Dermis blood vessel endothelial cell (primary cell): ENCODE measurements at places on chromosomes 5 and 9. TPM values are rescaled to one million over a fixed set of nuclear protein-coding genes. Genes with fewer than 3 reads are reported as not detected.

The PAEP gene
- total RNA-seq, result not detected in 2 replicates

The THBS4 gene
- total RNA-seq, result 0.28 and 1.4 TPM in 2 replicates

The IFNA13 gene
- not detected in 2 replicates for total RNA-seq

The LCNL1 gene
- not detected in 2 replicates for total RNA-seq

The PCDHGB4 gene
- total RNA-seq, result 11.3 and 14.5 TPM in 2 replicates

The FBP2 gene
- total RNA-seq, result not detected in 2 replicates

The ARRDC1 gene
- 34.2 and 43.1 TPM in 2 replicates for total RNA-seq

The SOX30 gene
- total RNA-seq, result under 0.01 and 0.09 TPM in 2 replicates

The CBY3 gene
- total RNA-seq, result not detected in 2 replicates

The IL3 gene
- not detected in 2 replicates for total RNA-seq

The ZFP2 gene
- 0.60 and 1.0 TPM in 2 replicates for total RNA-seq

The FCN2 gene
- not detected in 2 replicates for total RNA-seq

The CSNK1A1 gene
- total RNA-seq, result 415 and 530 TPM in 2 replicates

The UGT3A2 gene
- total RNA-seq, result not detected in 2 replicates

The TSPAN17 gene
- 51.2 and 53.6 TPM in 2 replicates for total RNA-seq

The DDX4 gene
- total RNA-seq, result 0.17 TPM in 1 of 2 replicates, not detected in the other

The P4HA2 gene
- total RNA-seq, result 55.7 and 62.8 TPM in 2 replicates

The ANKRD55 gene
- total RNA-seq, result 1.2 and 3.2 TPM in 2 replicates

The TMEM252 gene
- total RNA-seq, result 0.51 TPM in 1 of 2 replicates, not detected in the other

The TAF11L10 gene
- total RNA-seq, result not detected in 2 replicates

The ZBTB34 gene
- 10.5 and 11.6 TPM in 2 replicates for total RNA-seq

The POU5F2 gene
- 0.65 and 1.2 TPM in 2 replicates for total RNA-seq

The MAMDC2 gene
- 2.9 and 6.7 TPM in 2 replicates for total RNA-seq

The MEGF10 gene
- total RNA-seq, result 0.37 and 1.4 TPM in 2 replicates

The PRKACG gene
- total RNA-seq, result not detected in 2 replicates

The DND1 gene
- 0.14 and 0.68 TPM in 2 replicates for total RNA-seq

The PCDHGB5 gene
- 11.9 and 16.7 TPM in 2 replicates for total RNA-seq

The ARSI gene
- 0.28 and 0.68 TPM in 2 replicates for total RNA-seq

The IFNA21 gene
- total RNA-seq, result not detected in 2 replicates

The PLPPR1 gene
- total RNA-seq, result not detected in 2 replicates

The ADAMTSL2 gene
- under 0.01 and 0.17 TPM in 2 replicates for total RNA-seq

The DIPK1B gene
- 172 and 238 TPM in 2 replicates for total RNA-seq
